ENCODE measurements at places on chromosomes 7 and 10.

GRCh38 chr7:32890793-32891042, 842 bp downstream of the KBTBD2 start:
- peak; percentile 76 for DNase-seq

DNA sequence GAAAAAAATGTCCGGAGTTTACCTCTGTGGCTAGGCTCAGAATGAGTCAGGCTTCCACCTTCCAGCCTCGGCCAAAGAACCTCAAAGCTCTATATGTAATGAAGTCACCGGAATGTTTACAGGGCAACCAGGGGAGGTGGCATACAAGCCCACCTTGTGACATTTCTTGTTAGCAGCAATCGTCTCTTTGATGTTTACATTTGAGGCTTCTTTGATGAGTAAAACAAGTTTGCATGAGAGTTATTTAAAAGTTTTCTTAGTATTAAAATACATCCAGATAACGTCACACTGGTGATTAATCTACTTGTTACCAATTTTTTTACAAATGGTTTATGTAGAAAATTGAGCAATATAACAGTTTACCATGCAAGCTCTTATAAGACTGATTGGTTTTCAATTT, 133.1 kb upstream of the ADAM12 start:
- DNase-seq, result no peak

- no peak for DNase-seq
Observed at GRCh38 chr7:138247568-138248333, 171.5 kb downstream of the AKR1D1 start.

GRCh38 chr10:123621492-123621891, 44.7 kb upstream of the GPR26 start:
- DNase-seq, result no peak

DNA sequence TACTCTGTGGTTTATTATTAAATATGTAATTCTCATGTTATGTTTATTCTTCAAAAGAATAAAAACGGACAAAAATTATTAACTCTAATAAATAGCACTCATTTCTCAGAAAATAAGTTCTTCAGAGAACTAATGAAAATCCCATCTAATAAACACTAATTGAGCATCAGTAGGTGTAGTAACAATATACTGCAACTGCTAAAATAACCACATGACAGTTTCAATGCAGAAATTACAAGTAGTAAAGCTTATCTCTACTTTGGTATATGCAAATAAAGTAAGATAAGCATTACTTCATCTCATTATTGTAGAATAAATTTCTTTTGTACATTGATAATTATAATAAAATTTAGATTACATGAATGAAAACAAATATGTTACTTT, 56.4 kb upstream of the DKK1 start:
- no peak for DNase-seq

- no peak for DNase-seq
Observed at GRCh38 chr7:45236666-45237065, 79.1 kb downstream of the RAMP3 start.

- DNase-seq, result no peak
Observed at GRCh38 chr10:91366704-91367103, 43.4 kb upstream of the HECTD2 start.

DNA sequence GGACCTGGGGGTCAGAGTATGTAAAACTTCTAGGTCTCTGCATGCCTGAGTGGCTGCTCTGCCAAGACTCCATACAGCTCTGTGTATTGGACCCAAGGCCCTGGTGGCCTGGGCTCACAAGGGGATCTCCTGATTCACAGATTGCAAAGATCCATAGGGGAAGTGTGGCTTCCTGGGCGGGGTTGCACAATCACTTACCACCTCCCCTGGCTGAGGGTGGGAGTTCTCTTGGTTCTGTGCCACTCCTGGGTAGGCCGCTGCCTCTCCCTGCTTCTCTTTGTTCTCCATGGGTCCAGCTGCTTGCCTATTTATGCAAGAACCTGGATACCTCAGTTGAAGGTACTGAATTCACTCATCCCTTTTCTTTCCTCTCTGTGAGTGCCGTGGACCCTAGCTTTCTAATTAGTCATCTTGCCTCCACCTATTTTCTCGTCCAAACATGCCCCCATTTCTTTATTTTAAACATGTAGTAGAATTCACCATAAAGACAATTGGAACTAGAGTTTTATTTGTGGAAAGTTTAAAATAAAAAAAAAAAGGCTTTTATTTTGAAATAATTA, 18.5 kb upstream of the AGR3 start:
- peak; percentile 20 for DNase-seq

GRCh38 chr7:25675789-25676474, 447.6 kb upstream of the NPVF start:
- DNase-seq, result no peak

- peak; percentile 15 for DNase-seq
Observed at GRCh38 chr10:14736600-14737081, 38.1 kb downstream of the FAM107B start.

- peak; percentile 54 for DNase-seq
Observed at GRCh38 chr7:150406567-150407421, 27.7 kb downstream of the ZNF775 start.

GRCh38 chr10:109914966-109915365, 8.3 kb downstream of the XPNPEP1 start:
- peak; percentile 80 for DNase-seq

DNA sequence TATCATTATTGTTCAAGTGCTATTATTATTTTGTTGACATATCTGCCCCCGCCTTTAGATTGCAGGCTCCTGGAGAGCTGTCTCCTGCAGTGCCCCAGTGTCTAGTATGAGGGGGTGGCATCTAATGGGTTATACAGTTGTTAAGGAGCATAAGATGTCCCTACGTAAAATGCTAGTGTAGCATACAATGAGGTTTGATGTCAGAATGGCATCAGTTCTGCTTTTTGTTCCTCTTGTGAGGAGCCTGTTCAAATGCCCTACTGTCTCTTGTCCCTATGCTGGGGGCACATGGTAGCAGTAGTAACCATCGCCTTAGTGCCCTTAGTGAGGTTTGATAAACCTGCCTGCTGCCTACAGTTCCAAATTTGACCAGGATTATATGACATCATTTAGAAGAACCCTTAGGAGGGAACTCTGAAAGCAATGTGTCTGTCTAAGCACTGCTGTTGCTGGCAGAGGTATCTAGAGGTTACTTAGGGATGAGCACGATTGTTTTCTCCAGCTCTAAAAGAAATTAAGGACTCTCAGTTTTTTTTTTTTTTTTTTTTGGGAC, 9.7 kb downstream of the CREM start:
- DNase-seq, result peak; percentile 38

GRCh38 chr10:119007211-119007574, 22.3 kb upstream of the NANOS1 start:
- no peak for DNase-seq

DNA sequence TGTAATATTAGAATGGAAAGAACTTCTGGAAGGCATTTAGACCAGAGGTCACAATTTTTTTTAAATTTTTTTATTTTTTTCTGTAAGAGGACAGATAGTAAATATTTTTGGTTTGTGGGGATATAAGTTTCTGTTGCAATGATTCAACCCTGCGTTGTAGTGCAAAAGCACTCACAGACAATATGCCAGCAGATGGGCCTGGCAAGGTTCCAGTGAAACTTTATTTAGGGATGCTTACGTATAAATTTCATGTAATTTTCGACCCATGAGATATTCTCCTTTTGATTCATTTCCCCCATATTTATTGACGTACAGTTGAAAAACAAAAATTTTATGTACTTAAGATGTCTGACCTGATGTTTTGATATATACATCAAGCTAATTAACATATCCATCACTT, 72.8 kb upstream of the NMT2 start:
- no peak for DNase-seq

DNA sequence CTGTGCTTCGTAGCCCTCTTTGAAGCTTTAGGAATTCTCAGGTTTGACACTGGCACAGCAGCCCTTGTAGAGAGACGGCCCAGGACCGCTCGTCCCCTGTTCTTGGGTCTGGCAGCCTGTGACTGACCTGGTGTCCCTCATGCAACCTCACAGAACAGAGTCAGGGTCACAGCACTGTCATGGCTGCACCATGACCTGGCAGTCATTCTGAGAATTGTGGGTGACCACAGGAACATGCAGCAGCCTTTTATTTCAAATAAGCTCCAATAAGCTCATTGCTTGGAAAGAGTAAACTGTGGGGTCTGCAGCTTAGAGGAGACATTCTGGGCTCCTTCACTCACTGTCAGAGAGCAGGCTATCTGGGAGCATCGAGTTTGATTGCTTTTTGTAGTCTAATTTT, 42.5 kb downstream of the MYO1G start:
- no peak for DNase-seq

- DNase-seq, result no peak
Observed at GRCh38 chr7:27765841-27766240, 25.9 kb downstream of the TAX1BP1 start.

- no peak for DNase-seq
Observed at GRCh38 chr7:113339661-113340060, 221.3 kb upstream of the SMIM30 start.

GRCh38 chr10:24622781-24623301, 100.8 kb downstream of the ARHGAP21 start:
- no peak for DNase-seq

DNA sequence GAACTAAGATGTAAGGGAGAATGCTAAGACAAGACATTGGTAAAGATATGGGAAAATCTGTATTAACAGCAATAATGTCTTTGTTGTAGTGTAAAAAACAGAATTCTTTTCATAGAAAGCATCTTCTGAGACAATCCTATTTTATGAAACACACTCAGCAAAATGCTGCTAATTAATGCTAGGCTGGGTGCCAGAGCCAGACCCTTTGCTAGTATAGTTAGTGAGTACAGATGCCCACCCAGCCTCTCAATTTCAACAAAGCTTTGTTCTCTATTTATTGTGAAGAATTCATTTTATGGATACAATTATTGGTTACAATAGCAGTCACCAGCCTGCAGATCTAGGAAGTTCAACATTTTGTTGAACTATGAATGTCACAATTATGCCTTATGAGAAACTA, 131.0 kb downstream of the SEM1 start:
- no peak for DNase-seq

DNA sequence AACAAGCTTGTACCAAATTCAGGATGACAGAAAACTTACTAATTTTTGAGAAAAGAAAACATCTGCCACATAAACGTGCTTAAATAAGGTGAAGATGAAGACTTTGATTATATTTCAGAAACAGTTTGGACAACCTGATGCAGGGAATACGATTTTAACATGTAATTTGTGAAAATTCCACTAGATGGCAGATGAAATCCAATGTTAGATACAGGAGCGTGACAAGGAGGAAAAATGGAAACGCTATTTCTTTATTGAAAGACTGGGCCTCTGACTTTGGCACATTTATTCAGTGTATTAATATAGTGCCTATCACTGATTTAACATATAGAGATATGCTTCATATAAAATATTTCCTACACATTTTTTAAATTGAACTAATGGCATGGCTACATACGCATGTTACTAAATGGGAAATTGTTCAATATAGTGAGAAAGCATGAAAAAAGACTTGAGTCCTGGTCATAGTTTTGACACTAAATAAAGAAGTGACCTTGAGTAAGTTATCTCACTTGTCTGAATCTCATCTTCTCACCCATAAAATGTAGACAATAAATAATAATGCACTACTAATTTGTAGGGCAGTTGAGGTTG, 60.7 kb downstream of the CD36 start:
- peak; percentile 78 for DNase-seq

- no peak for DNase-seq
Observed at GRCh38 chr7:100185726-100186125, 8.0 kb downstream of the STAG3 start.

- DNase-seq, result no peak
Observed at GRCh38 chr10:130495891-130496636, 359.9 kb downstream of the GLRX3 start.

DNA sequence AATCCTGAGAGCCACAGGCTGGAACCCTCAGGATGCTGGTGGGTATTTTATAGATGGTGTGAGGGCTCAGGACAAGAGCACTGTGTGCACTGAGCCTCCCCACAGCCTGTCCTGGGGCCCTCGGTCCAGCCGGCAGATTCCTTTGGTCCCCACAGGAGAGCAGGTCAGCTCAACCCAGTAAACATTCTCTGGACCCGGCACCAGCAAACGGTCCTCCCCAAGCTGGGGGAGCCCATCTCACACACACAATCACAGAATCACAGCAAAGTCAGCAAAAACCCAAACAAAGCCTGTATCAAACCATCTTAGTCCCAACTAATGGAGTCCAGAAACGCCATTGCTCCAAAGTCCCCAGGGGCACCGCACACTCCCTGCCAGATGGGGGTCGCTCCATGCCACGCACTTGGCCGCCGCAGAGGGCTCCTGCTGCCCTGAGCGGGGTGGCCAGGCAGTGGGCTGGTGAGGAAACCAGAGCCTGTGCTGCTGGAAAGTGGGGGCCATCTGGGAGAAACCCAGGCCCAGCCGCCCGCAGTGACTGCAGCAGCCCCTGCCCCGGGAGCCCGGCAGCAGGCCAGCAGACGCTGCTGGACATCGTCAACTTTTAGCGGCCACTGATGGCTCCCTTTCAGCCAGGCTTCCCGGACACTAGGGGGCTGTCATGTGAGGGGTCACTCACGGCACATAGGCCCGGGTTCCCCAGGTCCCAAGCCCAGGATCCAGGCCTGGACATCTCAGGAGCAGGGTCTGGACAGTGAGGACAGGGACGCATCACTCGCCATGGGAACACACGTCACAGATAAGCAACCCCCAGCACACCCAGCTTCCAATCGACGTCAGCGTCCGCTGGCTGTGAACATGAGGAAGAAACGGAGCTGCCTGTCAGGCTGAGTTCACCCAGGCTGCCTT, 52.6 kb downstream of the DPYSL4 start:
- DNase-seq, result no peak

GRCh38 chr7:130430841-130431666, 9.8 kb downstream of the CEP41 start:
- DNase-seq, result peak; percentile 55

GRCh38 chr7:104985259-104985617, 28.8 kb upstream of the KMT2E start:
- DNase-seq, result no peak

DNA sequence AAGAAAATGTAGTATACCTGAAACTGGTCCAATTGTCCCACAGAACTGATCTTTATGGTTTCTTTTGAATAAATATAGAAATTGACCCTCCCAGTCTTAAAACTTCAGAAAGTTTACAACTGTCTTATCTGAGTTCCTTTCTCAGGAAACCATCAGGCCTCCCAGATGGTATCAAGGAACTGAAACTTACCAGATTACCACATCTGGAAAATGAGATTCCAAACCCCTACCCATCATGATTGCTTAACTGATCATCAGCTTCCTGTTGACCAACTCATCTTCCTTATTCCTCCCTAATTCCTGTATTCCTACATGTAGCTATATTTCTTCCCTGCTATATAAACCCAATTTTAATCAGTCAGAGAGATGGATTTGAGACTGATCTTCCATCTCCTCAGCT, 5.5 kb downstream of the VWDE start:
- peak; percentile 17 for DNase-seq

- no peak for DNase-seq
Observed at GRCh38 chr10:130333185-130333584, 197.0 kb downstream of the GLRX3 start.

GRCh38 chr7:51009716-51010496, 227.2 kb upstream of the GRB10 start:
- DNase-seq, result no peak

- no peak for DNase-seq
Observed at GRCh38 chr7:24129597-24129996, 154.4 kb upstream of the NPY start.

Data from inflammatory macrophage treated with lipopolysaccharide for 4 hours (primary cell).